ENCODE measurements at places on chromosomes 2 and 18.
A peak's percentile ranks its signal among the peaks of the same experiment; 100 is the strongest.

GRCh38 chr2:102064679-102065674 lies 73.2 kb downstream of the IL1R2 start:
- DNase-seq: peak; percentile 48

GRCh38 chr2:159890551-159891266 lies 92.7 kb upstream of the CD302 start:
- DNase-seq: no peak

DNA sequence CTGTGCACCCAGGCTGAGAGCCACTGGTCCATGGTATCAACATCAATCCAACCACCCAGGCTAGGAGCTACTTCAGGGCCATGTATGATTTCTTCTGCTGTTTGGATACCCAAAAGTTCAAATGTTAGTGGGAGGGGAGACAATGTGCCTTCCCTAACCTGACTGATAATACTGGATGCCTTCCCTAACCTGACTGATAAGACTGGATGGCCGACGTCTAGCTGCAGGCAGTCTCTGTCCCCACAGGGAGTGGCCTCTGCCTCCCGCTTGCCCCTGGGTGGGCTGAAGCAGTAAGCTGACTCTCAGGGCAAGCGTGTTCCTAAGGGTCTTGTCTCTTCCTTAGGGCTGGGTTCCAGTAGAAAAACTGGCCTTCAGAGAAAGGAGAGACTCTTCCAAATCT lies 65.8 kb downstream of the ZAP70 start:
- no peak for DNase-seq

DNA sequence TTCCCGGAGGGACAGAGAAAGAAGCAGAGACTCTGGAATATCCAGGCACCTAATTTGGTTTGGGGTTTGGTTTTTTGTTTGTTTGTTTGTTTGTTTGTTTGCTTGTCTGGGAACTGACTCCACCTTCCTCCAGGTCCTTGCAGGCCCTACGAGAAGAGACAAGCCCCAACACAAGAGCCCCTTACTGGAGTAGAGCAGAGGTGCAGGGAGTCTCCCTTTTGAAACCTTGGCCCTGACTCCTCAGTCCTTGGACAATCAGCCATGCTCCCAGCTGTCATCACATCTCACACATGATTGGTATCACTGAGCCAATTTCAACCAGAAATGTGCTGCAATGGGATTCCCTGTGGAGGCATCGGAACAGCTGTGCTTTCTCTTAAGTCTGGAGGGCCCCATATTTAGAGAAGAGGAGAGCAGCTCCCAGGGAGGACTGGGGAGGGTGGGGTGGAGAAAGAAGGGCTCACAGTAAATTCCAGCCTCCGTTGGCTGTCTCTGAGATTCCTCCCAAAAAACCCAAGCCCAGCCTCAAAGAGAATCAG lies 279.9 kb upstream of the NCKAP5 start:
- DNase-seq: no peak

GRCh38 chr2:64203131-64203857 lies 59.1 kb upstream of the PELI1 start:
- DNase-seq: no peak

- DNase-seq: no peak
These were observed 83.2 kb upstream of the EPHA4 start for GRCh38 chr2:221655300-221655699.

DNA sequence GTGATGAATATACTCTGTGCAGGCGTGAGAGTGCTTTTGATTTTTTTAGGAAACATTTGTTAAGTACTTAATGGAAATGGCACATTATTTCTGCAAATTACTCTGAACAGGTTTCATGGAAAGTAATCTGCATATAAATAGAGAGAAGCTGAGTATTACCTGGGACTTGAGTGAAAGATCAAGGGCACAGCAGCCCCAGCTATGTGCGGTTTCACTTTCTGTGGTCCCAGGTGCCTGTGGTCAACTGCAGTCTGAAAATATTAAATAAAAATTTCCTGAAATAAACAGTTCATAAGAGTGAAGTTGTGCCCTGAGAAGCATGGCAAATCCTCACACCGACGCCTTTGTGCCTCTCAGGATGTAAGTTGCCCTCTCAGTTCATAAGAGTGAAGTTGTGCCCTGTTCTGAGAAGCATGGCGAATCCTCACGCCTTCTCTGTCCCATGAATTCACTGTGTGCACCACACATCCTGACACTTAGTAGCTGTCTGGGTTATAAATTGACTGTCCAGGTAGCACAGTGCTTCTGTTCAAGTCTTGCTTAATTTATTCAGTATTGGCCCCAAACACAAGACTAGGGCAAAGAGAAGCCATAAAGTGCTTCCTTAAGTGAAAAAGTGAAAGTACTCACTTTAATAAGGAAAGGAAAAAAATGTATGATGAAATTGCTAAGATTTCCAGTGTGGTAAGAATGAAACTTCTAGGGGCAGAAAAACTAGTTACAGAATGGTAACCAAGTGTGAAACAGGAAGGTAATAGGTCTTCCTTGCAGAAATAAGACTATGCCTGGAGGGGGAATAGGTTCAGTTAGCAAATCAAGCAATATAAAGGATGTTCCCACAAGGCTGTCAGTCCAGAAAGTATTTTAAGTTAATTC lies 4.3 kb upstream of the SNTG2 start:
- peak; percentile 3 for DNase-seq

GRCh38 chr2:191151331-191151730 lies 537 bp upstream of the STAT4 start:
- no peak for DNase-seq

DNA sequence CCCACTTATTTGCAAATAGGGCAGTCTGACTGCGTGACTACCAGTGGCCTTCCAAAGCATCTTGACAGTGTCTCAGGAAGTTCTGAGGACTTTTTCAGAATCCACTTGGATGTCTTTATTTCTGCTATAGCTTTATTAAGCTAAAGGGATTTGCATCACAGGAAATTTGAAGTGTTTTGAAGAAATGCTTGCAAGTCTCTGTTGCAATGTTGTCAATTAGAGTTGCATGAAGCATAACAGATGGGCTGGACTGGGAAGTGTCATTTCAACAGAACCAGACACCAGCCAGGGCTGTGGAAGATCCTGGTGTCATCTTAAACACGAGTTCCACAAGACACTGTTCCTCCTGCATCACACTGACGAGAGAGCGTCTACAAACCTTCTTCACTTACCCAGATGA lies 224.5 kb downstream of the EN1 start:
- no peak for DNase-seq

- no peak for DNase-seq
These were observed 78.1 kb downstream of the WDSUB1 start for GRCh38 chr2:159208438-159208837.

DNA sequence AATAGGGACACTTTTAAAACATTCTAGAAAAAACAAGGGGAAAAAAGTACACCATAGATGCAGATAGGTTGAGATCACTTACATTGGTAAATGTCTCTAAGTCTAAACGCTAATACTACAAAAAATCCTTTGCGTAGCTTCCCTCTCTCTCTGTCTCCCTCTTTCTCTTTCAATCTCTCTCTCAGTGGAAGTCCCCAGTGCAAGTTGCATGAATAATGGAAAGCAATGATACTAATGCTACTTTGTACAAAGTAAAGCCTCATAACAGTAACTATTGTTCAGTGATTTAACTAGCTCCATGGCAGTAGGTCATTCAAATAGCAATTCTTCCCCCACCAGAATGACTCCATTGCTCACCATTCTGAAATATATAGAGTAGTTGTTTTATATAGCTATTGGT lies 12.8 kb downstream of the MEIS1 start:
- DNase-seq: no peak

- DNase-seq: peak; percentile 37
These were observed 647 bp downstream of the CCDC121 start for GRCh38 chr2:27627963-27628766.
